ENCODE measurements at places on chromosomes 1 and 21.

DNA sequence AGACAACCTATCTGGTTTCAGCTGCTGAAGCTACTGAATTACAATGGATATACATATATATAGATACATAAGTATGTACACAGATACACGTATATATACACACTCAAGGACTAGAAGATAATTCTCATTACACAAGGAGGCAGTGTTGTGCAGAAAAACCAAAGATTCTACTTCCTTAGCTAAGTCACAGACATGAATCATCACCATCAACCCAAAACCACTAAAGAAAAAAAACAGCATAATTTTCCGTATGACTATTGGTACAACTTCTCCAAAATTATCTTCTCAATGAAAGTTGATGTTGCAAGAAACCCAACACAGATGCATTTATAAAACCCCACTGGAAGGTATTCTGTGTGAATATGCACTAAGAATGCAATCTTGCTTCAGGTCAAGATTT lies 36.8 kb upstream of the RPF1 start:
- no peak for DNase-seq

DNA sequence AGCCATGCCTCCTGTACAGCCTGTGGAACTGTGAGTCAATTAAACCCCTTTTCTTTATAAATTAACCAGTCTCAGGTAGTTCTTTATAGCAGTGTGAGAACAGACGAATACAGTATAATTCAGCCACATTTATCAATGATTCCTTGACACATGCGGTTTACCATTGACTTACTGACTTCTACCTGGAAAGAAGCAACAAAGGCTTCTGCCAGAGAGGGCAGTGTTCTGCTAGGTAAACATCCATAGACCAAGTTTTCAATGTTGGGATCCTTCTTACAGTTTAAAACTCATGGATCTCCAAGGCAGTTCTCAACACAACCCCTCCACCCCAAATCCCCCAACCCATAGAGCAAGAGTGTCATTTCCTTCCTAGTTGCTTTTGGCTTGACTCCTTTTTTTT lies 150.6 kb downstream of the ZNF648 start:
- no peak for DNase-seq

DNA sequence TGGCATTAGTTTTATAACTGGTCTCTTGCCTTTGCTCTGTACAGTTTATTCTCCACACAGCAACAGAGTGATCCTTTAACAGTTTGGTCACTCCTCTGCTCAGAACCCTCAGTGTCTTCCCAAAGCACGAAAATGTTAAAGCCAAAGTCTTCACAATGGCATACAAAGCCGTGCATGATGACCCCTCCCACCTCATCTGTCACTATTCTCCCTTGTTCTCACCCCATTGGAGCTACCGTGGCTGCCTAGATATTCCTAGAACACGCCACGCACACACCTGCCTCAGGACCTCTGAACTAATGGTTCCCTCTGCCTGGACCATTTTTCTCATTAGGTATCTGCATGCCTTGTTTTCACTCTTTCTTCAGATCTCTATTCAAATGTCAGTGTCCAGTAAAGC lies 8.6 kb upstream of the SEMA4A start:
- DNase-seq = no peak

DNA sequence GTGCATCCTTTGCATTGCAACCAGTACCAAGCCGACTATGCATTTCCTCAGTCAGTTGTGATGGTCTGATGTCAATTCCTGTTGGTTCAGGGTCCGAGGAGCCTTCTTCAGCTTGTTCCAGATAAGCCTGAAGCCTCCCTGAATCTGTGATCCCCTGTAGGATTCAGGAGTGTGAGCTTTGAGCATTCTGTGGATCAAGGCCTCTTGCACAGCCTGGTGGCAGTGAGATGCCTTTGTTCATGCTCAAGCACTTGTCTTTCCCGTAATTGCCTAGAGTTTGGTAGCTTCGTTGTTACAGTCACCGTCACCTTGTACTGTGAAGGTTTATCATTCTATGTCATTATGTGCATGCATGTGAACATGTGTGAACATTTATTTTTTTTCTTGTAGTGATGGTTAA lies 103.5 kb downstream of the PBX1 start:
- no peak for DNase-seq

Data from colonic mucosa (tissue), 4 donors.